ENCODE measurements at places on chromosomes 11 and 22. TPM values are rescaled to one million over a fixed set of nuclear protein-coding genes. Genes with fewer than 3 reads are reported as not detected.

GRCh38 chr11:82195283-82195682 lies 538.4 kb downstream of the FAM181B start:
- no peak for DNase-seq

DNA sequence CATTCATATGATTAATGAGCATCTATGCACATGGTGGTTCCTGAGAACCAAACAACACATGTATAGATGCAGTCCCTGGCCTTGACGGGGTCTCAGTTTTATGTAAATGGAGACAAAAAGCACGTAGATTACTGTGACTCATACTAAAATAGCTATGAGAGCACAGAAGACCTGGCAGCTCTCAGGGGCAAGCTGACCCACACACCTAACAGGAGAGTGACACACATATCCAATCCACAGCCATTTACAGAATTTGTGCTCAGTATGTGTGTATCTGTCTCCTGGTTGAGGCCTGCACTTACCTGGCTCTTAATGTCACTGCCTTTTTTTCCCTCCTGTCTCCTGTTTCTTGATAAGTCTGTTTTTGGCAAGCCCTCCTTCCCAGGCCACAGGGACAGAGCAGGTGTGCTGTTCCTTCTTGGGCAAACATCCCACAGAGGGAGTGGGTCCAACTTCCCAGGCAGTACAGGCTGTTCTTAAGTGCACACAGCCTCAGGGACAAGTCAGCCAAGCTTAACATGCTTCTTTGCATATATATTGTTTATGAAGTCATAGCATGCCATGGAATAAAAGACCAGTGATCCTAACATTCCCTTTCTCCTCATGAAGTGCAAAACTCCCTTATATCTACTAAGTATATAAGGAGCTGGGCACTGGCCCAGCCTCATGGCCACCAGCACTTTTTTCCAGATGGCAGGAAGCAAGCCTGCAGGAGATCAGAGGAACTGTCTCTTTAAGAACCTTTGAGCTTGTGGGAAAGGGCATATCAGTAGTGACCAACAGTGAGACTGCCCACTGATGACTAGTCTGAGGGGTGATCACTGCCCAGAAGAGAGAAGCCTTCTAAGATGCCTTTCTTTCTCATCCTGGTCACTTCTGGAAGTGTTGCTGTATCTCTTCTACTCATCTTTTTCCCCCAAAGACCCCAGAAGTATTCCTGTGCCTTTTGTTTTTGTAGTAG lies 124.7 kb upstream of the CCDC90B start:
- DNase-seq: no peak

- no peak for DNase-seq
These were observed 146.5 kb upstream of the MTMR2 start for GRCh38 chr11:96070453-96070852.

GRCh38 chr22:23168391-23169042 lies 11.8 kb upstream of the BCR start:
- DNase-seq: no peak

DNA sequence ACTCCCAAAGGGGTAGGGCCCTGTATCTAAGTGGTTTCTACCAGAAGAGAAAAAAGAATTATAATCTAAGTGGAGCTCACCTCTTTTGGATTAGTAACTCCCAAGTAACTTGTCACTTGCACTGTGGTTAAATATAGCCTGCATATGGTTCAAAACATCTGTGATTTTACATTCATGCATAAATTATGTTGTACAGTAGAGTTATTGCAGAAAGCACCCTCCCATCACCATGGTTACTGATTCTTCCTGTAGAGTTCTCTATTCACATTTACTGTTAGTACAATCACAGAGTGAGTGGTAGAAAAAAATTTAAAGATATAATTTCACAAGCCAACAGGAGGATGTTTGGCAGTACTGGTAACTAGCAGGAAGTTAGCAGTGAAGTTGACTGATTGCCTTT lies 80.4 kb downstream of the LRRC4C start:
- DNase-seq: no peak

DNA sequence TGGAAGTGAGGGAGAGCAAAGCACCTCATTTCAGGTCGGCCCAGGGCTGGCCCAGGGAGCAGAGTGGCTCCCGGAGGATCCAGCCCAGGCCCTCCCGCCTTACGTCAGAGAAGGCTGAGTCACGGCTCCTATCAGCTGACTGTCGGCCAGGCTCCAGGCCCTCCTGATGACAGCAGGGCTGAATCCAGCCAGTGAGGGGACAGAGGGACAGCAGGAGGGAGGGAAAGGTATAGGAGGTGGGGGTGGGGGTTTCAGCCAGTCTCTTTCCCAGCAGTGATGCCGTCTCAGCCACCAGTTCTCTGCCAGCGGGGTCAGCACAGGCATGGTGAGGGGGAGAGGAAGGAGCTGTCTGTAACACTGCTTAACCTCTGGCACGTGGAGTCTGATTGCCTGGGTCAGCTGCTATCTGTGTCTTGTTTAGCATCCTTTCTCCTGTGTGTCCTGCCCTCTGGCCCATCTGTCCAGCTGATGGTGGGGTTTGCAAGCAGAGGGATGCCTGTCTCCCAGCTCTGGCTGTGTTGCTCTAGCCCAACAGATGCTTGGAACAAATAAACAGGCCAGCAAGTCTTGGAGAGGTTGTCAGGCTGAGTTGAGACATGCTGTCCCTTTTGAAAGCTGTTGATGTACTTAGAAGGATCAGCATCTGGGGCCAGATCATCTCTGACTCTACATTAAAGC lies 74.0 kb downstream of the ADAMTS15 start:
- DNase-seq: peak; percentile 60

DNA sequence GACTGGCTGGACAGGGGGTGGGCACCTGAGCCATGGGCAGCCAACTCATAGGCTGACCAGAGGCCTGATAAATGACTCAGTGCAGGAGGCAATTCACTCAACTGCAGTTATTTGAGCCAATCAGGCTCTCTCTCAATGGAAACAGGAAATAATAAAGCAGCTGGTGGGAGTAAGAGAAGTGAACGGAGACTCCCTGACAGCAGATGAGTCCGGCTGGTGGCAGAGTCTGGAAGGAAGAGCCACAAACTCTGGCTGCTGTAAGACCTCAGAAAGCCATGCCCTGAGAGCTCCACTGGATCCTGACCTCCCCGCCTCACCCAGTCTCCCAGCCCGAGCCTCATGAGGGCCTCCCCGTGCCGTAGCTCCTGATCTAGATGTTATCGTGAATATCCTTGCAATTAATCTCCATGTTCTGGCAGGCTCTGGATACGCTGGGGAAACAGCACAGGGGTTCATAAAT lies 69.8 kb downstream of the TRIM29 start:
- peak; percentile 5 for DNase-seq

- DNase-seq: no peak
These were observed 92.0 kb downstream of the PPP6R3 start for GRCh38 chr11:68552542-68552941.

- DNase-seq: no peak
These were observed 729 bp upstream of the CHKB start for GRCh38 chr22:50583294-50583861.

DNA sequence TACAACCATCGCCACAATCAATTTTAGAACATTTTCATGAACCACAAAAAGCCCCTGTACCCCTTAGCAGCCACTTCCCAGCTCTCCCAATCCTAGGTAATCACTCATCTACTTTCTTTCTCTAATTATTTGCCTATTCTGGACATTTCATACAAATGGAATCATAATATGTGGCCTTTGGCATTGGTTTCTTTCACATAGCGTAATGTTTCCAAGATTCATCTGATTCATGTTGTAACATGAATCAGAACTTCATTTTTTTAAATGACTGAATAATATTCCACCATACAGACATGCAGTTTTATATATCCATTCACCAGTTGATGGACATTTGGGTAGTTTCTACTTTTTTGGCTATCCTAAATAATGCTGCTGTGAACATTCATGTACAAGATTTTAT lies 56.2 kb upstream of the RCN1 start:
- DNase-seq: no peak

DNA sequence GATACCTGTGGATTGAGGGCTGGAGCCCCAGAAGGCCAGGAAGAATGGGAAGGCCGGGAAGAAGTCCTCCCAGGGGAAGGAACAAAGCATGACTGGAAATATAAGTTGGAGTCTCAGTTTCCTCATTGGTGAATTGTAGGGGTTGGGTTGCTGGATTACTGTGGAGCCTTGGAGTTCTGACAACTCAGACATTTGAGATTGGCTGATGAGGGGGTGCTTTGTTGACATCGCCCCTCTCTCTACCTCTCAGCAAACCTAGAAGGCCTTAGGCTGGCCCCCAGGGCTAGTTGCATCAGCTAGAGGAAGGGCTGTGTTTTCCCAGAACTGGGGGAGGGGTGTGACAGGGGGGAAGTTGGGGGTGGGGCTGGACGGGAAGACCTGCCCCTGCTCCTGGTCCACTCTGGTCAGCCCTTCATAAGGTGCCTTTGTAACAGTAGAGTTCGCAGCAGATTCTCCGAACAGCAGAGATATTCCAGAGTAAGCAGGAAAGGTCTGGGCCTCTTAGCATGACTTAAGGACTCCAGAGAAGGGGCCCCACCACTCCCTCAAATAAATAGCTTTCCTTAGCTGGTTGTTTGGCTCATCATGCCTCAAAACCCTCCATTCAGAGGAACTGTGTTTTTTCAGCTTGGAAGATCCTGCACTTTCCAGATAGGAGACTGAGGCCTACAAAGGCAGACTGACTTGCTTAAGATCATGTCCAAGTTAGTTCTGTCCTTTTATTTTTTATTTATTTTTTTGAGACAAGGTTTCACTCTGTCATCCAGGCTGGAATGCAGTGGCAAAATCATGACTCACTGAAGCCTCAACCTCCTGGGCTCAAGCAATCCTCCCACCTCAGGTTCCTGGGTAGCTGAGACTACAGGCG lies 12.5 kb upstream of the THRSP start:
- no peak for DNase-seq

- no peak for DNase-seq
These were observed 335 bp upstream of the SEZ6L start for GRCh38 chr22:26168939-26169314.

DNA sequence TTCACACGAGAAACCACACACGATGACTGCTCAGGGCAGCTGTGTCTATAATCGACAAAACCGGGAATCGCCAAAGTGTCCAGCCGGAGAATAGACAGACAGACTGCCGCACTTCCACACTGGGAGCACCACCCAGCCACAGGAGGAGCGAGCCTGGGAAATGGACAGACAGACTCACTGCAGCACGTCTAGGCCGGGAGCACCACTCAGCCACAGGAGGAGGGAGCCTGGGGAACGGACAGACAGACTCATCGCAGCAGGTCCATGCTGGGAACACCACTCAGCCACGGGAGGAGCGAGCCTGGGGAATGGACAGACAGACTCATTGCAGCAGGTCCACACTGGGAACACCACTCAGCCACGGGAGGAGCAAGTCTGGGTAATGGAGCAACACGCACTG lies 137.2 kb downstream of the BRD1 start:
- DNase-seq: no peak

GRCh38 chr22:33062361-33062760 lies 4.2 kb upstream of the SYN3 start:
- DNase-seq: no peak

DNA sequence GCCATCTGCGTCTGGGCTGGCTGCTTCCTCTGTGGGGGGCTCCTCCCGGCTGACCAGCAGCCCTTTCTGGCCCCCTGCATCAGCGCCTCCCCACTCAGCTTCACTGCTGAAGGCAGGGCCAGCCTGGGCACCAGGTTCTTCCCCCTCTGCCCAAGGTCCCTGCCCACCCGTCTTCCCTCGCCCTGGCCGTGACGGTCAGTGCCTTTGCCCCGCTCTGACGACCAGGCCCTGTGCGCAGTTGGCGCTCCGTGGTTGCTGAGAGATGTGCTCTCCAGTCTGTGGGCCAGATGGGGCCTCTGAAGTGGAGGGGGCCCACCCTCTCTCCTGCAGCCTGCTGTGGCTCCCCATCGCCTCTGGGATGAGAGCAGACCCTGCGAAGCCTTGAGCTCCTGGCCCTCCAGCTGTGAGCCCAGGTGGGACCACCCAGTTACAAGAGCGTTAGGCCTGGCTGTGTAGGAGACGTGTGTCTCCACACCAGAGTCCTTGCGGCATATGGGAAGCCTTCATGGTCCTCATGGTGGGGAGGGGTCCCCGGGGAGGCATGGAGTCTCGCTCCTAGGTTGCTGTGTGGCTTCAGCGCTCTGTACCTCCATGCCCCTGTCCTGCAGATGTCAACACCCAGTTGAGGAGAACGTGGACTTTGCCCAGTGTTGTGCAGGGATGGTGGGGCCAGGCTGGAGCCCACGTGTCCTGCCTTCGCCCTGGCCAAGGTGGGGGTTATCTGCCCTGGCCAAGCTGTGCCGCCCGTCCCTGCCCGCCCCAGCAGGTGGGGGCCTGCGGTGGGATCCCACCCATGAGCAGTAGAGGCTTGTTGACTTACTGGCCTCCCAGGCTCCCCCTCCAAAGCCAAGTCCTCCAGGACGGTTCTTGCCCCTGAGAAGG lies 14.2 kb downstream of the LRP5 start:
- DNase-seq: no peak

GRCh38 chr11:130278151-130278550 lies 36.6 kb downstream of the ZBTB44 start:
- DNase-seq: no peak

DNA sequence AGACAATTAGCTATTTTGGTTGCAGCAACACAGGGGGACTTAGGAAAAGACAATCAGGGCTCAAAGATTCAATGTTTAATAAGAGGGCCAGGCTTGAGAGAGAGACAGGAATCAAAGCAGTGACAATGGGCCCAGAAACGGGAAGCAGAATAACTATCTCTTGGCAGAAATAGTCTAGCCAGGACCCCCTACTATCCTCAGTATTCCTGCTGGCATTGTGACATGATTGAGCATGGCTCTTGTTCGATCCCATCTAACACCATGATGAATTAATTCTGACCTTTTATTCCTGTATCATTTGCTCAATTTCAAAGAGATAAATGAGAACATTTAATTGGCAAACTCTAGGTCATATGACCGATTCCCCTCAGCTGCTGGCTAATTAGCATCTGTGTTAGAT lies 12.8 kb upstream of the ANO5 start:
- no peak for DNase-seq

- no peak for DNase-seq
These were observed 7.6 kb upstream of the FJX1 start for GRCh38 chr11:35610631-35611030.

GRCh38 chr11:74084796-74085541 lies 76.1 kb upstream of the UCP3 start:
- no peak for DNase-seq

- DNase-seq: peak; percentile 72
These were observed at the start of gene TLCD5 for GRCh38 chr11:120324932-120325810. Gene TLCD5 (plus strand): TSS chr11:120325299. CDS start chr11:120327442, 2,143 bp downstream.

GRCh38 chr22:19597399-19597735 lies 73.2 kb upstream of the CLDN5 start:
- DNase-seq: no peak

- no peak for DNase-seq
These were observed 150.1 kb downstream of the MN1 start for GRCh38 chr22:27651486-27651885.

The P4HA3 gene
- total RNA-seq: 0.29 TPM

The RAC2 gene
- 11.5 TPM for total RNA-seq

The OR4D5 gene
- not detected for total RNA-seq

The SNX32 gene
- total RNA-seq: 0.48 TPM

The TBX10 gene
- total RNA-seq: not detected

The CARD10 gene
- 2.9 TPM for total RNA-seq

The RPS6KB2 gene
- 41.6 TPM for total RNA-seq

The CDC42EP1 gene
- total RNA-seq: 43.0 TPM

The ZNRF3 gene
- total RNA-seq: 6.9 TPM

The NUMA1 gene
- total RNA-seq: 283 TPM

The HEPHL1 gene
- total RNA-seq: 0.15 TPM

The KREMEN1 gene
- 9.5 TPM for total RNA-seq

The ADSL gene
- total RNA-seq: 74.7 TPM

Data from breast epithelium (tissue), 4 donors.